ENCODE measurements at places on chromosomes 3 and 15.
A peak's percentile ranks its signal among the peaks of the same experiment; 100 is the strongest.

DNA sequence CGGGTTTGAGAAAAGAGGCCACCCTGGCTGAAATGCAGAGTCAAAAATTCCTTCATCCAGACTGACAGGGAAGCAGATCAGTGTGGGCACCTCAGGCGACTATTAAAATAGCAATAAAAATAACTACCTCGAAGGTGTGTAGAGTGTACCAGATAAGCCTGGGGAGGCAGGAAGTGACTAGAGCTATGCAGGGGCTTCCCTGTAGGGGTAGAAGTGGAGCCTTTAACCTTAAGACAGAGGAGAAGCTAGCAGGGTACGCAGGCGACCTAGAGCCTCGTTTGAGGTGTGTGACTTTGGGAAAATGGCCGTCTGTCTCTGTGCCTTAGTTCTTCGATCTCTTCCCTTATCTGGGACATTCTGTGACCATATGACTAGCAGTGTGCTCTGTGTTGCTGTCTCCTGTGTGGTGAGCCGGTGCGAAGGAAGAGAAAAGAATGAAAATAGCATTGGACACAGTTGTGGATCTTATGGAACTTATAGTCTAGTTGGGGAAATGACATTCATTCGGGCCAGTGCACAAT, 17.6 kb downstream of the BHLHE40 start:
- DNase-seq = no peak

GRCh38 chr3:22885039-22885438, 318.1 kb upstream of the UBE2E2 start:
- DNase-seq = no peak

DNA sequence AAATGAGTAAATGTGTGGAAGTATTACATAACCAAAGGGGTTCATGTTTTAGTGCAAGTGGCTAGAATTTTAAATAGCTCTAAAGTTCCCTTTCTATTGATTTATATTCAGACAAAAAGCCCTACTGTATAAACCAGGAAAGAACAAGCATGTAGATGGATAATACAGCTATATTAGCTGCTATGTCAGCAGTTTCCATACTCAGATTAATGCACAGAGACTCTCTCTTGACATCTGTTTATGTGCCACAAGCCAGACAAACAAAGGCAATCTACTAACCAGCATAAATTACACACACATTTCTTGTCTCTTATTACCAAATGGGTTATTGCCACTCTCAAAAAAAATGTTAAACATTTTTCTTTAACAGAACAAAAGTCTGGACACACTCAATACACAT, 760.1 kb upstream of the NECTIN3 start:
- DNase-seq = no peak

DNA sequence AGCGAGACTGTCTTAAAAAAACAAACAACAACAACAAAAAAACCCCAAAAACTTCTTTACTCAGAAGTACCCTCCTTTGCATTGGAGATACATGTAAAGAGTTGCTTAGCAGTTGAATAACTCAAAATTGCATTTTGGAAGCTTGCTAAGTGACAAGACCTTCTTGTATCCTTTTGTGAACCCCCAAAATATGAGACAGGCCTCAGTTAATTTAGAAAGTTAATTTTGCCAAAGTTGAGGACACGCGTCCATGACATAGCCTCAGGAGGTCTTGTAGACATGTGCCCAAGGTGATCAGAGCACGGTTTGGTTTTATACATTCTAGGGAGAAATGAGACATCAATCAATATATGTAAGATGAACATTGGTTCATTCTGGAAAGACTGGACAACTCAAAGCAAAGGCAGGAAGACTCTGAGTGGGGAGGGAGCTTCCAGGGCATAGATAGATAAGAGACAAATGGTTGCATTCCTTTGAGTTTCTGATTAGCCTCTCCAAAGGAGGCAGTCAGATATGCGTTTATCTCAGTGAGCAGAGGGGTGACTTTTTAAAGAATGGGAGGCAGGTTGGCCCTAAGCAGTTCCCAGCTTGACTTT, 1.7 kb upstream of the ARF4 start:
- no peak for DNase-seq

GRCh38 chr15:92733934-92734521, 78.5 kb upstream of the FAM174B start:
- DNase-seq = peak; percentile 21

DNA sequence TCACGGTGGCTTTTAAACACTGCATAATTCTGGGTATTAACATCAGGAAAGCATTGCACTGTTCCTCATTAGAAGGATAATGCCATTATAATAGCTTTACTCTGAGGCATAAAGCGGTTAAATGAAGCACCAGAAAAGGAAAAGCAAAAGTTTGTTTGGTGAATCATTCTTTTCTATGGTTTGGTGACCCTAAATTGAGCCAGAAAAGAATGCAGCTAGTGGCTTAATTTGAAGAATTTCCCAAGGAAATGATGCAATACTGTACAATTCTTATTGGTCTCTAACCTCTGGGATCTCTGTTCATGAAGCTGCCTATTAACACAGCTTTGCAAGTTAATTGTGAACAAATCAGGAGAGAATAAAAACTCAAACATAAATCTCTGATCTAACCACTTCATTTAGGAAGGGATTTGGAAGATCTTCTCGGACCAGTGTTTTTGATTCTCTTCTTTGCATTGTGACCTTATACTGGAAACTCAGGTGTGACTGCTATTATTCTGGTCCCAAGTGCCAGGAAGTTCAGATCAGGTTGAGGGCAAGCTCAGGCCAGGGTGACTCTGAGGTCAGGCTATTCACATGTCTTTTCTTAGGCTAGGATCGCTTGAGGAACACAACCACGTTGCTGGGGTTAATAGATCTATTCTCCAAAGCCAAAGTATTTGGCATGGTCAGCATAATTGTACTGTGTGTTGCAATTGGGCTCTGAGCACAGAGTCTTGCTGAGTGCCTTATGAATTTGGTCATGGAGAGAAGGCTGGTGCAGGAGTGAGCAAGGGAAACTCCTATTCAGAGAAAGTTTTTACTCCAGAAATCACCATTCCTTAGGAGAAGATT, 11.3 kb upstream of the DLG1 start:
- peak; percentile 84 for DNase-seq

- no peak for DNase-seq
Observed at GRCh38 chr3:44050867-44051266, 190.8 kb upstream of the TOPAZ1 start.

DNA sequence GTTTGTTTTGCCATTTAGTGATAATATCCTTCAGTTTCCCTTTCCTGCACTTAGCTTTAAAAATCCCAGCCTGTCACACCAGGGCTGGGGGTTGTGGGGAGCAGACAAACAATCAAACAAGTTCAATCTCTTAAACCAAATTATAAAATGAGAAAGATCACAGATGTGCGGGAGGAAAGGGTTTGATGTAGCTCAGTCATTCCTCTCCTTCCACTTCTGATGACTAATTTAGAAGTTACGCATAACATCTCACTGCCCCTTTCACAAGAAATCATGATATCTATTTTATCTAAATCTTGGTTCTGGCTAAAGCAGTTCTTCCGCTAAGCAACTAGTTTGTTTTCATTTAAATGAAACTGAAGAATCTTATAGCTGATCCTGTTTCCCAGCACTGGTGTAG, 34.1 kb upstream of the ATG7 start:
- peak; percentile 69 for DNase-seq

- no peak for DNase-seq
Observed at GRCh38 chr15:98628216-98628615, 20.1 kb upstream of the IGF1R start.

DNA sequence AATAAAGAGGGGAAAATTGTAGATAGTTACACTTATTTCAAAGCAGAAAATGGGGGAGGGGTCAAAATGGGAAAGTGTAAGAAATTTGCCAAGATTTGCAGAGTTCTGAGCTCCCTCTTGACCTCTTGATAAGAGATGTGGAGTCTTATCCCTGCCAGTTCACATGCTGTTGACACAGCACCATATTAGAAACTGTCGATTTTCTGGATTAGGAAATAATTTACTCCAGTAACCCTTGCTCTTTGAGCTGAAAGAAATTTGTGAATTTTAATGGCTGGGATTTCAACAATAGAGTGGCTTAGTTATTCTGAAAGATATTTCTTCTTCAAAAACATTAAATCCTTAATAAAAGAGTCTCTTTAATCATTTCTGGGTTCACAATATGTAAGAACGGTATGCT, 306.2 kb upstream of the CNTN4 start:
- no peak for DNase-seq

- DNase-seq = no peak
Observed at GRCh38 chr15:31160740-31161495, 59.4 kb upstream of the TRPM1 start.

DNA sequence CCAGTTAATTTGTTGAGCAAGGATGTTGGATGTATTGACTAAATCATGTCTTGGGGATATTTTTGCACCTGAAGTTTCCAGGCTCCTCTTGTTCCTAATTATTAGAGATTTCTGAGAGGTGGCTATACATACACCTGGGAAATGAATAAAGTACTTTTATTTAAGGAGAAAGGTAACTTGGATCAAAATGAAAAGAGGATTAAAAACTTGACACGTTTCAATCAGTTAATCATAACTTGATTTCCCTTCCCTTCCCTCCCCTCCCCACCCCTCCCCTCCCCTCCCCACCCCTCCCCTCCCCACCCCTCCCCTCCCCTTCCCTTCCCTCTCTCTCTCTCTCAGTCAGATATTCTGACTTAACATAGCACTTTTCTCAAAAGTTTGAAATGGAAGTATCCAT, 126.3 kb downstream of the KCNH8 start:
- no peak for DNase-seq

DNA sequence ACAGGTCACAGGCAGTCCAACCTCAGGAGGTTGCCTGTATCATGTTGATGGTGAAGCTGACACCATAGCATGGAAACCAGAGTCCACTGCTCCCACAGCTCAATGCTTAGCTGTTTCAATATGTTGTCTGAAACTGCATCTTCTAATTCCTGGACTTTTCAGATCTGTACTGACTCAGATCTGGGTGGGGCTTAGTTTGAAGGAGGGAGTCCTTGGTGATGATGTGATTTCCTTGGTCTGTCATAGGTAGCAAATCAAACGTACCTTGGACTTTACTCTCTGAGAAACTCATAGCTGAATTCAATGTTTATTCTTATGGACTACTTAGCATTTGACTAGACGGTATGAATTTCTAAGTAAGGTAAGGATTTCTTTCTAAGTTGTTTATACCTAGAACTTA, at the start of gene HHLA2:
Gene HHLA2, plus strand, starts transcription at position 310 of the 400 bp plus-strand sequence. CDS start 55,266 bp downstream, outside the sequence.
- no peak for DNase-seq

DNA sequence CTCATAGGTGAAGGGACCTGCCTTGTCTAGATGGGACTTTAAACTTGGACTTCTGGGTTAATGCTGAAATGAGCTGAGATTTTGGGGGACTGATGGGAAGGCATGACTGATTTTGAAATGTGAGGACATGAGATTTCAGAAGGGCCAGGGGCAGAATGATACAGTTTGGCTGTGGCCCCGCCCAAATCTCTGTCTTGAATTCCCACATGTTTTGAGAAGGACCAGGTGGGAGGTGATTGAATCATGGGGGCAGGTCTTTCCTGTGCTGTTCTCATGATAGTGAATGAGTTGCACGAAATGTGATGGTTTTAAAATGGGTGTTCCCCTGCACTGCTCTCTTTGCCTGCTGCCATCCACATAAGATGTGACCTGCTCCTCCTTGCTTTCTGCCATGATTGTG, 42.8 kb downstream of the ILDR1 start:
- no peak for DNase-seq

- peak; percentile 95 for DNase-seq
Observed at GRCh38 chr3:126926684-126927400, 56.1 kb upstream of the PLXNA1 start.

DNA sequence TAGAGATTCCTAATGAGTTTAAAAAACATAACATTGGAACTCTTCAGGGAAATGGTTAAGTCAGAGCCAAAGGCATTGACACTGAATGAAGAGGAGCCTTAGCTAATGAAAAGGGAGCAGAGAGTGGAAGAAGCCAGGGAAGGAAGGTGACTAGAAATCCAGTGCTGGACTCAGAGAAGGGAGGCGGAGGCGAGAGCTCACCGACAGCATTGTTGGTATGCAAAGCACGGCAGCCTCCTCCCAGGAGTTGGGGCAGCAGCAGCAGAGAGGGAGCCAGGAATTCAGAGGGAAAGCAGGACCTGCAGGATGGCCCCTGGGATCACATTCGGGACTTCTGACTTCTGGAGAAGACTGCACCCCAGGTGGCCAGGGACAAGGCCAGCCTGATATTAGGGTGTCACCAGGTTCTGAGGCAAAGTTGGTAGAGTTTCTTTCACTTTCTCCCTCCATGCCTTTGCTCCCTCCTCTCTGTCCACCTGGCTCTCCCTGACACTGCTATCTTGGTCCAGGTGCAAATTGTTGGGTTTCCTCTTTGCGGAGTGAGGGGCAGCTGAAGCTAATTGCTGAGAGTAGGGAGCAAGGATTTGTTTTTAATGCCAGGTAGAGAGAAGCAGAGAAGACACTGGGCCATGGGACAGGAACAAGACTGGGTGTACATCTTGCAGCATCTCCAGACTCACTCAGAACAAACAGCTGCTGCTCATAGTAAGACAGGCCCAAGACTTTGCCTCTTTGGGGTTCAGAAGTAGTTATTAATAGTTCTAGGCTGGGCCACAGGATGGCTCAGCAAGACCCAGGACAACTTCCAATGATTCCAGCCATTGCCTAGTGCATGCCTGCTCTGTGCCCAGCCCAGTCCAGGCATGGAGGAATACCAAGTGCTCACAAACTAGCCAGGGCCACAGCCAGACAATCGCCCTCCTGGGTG, 157.9 kb downstream of the TLE3 start:
- DNase-seq = no peak

- DNase-seq = no peak
Observed at GRCh38 chr3:149296972-149297371, 36.5 kb downstream of the TM4SF18 start.

DNA sequence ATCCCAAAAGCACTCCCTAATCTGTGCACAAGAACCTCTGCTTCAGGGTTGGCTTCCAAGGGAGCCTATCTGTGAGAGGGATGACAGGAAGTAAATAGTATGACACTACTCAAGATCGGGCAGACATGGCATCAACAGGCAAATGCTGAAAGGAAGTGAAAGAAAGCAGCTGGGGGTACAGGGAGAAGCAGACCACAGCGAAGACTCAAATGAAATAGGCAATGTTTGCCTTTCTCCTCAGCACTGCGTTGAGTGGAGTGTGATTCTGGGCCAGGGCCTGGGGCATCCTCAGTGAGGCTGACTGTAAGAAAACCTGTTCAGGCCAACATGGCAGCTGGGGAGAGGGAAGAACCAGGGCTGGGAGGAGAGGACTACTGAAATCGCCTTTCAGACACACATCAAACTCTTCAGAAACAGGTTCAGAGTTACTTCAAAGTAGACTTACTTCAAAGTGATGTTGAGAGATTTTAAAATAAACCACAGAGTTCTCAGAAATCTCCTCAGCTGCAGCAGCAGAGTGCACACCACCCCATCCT, 96.6 kb downstream of the SLC9A9 start:
- no peak for DNase-seq

GRCh38 chr3:123021996-123022510, 5.5 kb downstream of the SEMA5B start:
- no peak for DNase-seq

DNA sequence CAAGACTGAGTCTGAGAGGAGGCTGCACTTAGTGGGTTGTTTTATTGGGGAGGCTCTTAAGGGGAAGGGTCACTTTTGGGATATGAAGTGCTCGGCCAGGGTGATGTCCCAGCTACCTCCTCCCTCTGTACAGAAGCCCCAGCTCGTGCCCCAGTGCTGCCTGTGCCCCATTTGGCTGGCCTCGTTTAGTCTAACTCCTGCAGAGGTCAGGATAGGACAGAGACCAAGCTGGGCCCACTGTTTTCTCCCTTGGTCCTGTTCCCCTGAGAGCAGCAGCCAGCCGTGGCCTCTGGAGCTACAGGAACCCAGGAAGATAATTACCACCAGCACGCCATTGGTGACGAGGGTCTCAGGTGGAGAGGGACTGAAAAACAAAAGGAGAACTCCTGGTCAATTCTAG, 18.5 kb downstream of the PLA2G4E start:
- DNase-seq = no peak

GRCh38 chr15:64501396-64501715, 41.0 kb downstream of the ZNF609 start:
- DNase-seq = no peak

All from AG08395 (cell line).